SW480 (cell line): ENCODE measurements at places on chromosomes 5 and 9.

- peak; percentile 2 for DNase-seq
Observed at GRCh38 chr5:92641031-92641962, 939.7 kb downstream of the NR2F1-AS1 start.

GRCh38 chr5:172082180-172082579, 75.7 kb upstream of the FBXW11 start:
- DNase-seq: no peak

DNA sequence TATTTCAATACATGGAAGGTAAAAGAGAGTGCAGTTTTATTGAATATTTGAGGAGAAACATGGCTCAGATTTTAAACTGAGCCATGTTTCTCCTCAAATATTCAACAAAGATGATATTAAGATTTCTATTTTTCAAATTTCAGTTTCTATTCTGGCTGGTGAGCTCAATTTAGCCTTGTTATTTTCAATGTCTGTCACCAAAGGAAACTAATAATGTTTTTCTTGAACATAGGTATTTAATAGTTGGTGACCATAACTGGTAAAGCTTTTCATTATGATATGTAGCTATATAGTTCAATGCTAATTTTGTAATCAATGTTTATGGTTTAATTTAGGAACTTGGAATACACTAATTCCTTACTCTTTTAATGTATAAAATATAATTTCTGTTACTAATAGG, 177.4 kb downstream of the FER start:
- DNase-seq: no peak

- DNase-seq: no peak
Observed at GRCh38 chr5:15391704-15392397, 108.1 kb upstream of the FBXL7 start.

- no peak for DNase-seq
Observed at GRCh38 chr9:2599896-2600295, 21.7 kb upstream of the VLDLR start.

DNA sequence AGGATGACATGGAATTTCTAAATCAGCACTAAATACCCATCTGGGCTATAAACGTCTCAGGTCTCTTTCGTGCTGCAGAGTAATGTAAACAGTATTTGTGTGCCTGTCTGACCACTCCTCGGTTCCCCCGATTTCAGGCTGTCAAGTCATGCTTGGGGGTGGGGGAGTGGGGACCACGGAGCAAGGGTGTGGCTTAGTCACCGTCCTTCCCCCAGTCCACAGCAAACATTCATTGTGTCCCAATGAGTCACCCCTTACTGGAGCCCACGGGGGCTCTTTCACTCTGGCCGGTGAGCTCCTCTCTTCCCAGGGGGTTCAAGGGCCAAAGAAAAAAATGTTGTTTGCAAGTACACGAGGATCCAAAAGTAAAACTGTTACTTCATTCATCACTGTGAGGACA, 72.4 kb upstream of the ICE1 start:
- DNase-seq: peak; percentile 29

- no peak for DNase-seq
Observed at GRCh38 chr9:16343249-16344237, 526.9 kb downstream of the BNC2 start.

DNA sequence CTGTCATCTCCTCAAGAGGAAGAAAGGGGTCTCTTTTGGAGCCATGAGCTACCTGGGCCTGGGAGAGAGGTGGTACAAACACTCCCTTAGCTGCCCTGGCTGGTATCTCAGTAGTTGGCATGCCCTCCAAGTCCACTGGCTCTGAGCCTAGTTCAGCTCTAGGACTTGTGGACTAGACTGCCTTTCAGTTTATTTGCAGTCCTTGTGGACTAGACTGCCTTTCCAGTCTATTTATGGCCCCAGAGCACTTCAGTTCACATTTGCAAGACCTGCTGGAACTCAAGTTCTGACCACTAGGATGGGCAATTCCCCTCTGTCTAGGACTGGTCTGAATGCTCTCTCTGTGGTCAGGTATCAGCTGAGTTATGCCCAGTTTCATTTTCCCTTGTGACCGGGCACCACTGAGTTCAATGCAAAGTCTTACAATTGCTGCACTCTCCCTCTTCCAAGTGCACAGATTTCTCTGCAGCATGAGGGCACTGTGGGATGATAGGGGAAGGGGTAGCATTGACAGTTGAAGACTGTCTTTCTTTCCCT, 1019.0 kb downstream of the TAF11L14 start:
- DNase-seq: no peak

DNA sequence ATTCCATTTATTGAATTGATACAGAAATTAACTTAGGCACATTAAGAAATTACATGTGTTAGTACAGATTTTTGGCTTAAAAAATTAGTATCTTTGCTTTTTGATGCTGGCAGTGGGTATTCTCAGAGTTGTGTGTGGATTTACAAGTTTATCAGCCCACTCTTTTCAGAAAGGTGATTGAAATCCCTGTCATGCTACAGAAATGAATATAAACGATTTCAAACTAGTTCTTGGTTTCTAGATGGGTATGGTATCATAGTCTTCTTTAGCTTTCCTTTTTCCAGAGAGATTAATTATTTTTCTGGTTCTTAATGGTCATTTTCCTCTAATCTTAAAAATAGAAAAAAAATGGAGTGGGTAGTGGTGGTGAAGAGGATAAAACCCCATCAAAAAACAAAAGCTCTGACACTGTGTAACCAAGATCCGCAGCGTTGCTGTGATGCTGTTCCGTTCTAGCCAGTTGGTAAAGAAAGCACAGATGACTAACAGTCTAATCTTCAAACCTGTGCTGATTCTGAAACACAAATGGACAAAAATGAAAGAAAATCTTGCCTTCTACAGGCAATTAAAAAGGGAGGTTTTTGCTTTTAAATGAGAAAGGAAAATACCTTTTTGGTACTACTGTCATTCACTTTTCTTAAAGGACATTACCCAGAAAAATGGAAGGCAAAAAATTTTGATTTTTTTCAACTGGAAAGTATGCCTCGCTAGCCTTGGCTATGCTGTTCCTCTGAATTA, 5.2 kb downstream of the LRRTM2 start:
- DNase-seq: no peak

GRCh38 chr5:6395102-6395445, 16.7 kb upstream of the MED10 start:
- no peak for DNase-seq

- DNase-seq: no peak
Observed at GRCh38 chr5:88948746-88949600, 66.0 kb upstream of the MEF2C start.

DNA sequence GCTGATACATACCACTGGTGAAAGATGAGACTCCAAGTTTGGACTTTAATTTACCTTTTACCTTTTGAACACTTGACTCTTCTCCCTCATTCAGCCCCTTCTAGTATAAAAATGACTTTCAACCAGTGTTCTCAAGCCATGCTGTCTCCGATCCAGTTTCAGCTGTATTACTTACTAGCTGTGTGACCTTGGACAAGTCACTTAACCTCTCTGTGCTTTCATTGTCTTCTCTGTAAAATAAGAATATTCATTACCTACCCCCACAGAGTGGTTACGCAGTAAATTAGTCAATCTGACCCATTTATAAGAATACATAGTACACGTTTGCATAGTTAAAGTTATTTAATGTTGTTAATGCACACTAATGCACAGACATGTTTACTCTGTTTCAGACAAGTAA, 12.6 kb upstream of the CEMIP2 start:
- DNase-seq: no peak

DNA sequence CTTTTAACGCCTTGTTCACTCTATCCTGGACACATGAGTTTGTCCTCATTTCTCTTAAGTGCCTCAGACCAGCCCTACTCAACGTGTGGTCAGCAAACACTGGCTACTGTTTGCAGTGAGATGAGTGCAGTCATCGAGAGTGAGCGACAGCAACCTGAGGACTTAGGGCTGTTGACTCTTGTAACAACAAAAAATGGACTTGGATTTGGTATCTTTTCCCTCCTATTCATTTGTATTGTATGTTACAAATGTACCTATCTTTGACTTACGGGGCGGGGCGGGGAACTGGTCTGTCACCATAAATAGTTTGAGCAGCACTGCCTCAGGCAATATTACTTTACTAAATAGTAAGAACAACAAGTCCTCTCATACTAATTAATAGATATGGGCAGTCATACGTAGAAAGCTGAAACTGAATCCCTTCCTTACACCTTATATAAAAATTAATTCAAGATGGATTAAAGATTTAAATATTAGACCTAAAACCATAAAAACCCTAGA, 84.1 kb downstream of the TLE1 start:
- no peak for DNase-seq

DNA sequence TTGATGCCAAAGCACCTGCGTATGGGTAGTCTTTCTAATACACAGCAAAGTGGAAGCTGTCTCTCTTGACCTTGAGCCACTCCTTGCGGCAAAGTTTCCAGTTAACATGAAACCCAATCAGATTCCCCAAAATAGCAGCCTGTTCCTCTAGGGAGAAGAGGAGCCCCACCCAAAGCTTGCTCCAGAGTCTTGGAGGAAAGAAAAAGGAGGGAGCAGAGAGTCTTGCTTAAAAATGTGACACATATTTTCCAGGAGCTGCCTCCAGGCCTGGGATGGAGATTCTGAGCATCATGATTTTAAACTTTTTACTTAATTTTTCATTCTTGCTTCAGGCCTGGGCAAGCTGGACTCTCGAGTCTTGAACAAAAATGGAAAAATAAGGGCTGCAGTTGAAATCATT, 223.5 kb upstream of the TNC start:
- DNase-seq: no peak

DNA sequence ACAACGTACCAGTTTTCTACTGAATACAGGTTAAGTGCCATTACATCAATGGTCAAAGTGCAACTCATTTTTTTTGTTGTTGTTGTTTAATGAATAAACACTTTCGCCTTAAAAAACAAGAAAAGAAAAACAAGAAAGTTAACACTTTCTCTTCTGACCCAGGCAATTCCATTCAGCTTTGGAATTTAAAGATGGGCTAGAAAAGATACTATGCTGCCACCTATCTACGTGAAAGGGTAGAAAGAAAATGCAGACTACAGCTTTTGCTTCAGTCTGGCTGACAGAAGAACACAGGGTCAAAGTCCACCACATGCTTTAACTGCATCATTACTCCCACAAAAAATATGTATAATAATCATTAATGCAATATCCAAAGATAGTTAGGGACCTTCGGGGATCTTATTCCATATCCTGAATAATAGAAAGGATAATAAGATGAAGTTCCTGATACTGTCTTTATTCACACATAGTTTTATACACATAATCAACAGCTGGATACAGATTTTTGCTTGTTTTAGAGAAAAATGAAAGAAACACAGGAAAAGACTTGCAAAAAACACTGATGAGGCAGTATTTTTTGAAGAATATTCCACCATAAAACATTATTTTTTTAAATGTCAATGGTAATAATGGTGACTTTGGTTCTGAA, 40.4 kb downstream of the ZDHHC21 start:
- peak; percentile 36 for DNase-seq

DNA sequence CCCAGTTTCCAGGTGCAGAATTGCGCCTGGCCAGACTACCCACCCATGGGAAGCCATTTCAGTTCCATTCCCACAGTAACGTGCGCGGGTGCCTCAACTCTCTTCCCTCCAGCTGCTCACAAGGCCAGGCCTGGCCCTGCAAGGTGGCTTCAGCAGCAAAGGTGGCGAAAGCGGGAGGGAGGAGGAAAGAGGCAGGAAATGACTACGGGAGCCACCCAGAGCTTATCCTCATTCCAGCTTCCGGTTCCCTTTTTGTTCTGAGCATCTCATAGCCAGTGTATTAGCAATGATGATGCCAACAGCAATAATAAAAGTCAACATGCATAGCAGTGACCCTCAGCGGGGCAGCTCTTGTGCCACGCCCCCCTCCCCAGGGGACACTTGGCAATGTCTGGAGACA, 101.5 kb upstream of the BOD1 start:
- DNase-seq: no peak

- DNase-seq: no peak
Observed at GRCh38 chr9:120768886-120769285, 24.3 kb downstream of the FBXW2 start.

GRCh38 chr5:123710031-123710430, 198.1 kb downstream of the CSNK1G3 start:
- DNase-seq: no peak

GRCh38 chr5:158974775-158975174, 124.9 kb downstream of the EBF1 start:
- DNase-seq: no peak

- no peak for DNase-seq
Observed at GRCh38 chr5:139636207-139636792, 11.8 kb upstream of the CXXC5 start.

- no peak for DNase-seq
Observed at GRCh38 chr5:52269859-52270258, 517.9 kb upstream of the ITGA1 start.

DNA sequence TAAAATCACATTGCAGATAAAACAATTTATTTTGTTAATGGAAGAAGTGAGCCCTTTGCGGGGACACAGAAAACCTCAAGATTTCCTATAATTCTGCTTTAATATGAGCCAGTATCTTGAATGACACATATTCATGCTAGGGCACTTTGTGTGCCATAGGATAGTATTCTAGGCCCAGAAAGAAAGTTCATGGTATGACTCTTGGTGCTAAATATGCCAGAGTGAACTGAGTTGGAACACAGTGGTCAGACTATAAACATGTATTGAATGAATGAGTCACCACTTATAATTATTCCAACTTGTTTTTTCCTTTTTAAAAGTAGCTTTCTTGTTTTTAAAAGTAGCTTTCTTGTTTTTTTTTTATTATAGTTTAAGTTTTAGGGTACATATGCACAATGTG, 46.0 kb downstream of the ADAMTS19 start:
- DNase-seq: peak; percentile 8

DNA sequence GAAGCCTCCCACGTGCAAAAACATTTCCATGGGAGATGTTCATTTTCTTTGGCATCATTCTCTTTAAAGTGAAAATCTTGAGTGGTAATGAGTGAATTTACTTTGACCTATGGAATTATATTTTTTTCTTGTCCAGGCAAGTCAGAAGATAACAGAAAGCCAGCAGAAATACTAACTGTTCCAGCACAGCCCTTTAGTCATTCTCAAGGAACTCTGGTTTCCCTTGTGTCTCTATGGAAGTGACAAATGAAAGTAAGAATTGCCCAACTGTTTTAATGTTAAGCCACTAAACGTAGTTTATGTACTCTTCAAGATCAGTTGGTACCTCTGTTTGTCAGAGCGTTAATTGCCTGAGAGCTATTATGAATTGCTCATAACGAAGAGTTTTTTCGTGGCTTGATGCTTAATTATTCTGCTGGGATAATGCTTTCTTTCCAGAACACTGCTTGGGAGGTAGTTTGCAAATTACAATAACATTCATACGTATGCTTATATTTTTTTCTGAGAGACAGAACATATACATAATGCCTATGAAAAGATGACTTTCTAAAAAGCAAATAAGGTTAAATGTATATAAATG, 84.5 kb upstream of the CER1 start:
- no peak for DNase-seq

DNA sequence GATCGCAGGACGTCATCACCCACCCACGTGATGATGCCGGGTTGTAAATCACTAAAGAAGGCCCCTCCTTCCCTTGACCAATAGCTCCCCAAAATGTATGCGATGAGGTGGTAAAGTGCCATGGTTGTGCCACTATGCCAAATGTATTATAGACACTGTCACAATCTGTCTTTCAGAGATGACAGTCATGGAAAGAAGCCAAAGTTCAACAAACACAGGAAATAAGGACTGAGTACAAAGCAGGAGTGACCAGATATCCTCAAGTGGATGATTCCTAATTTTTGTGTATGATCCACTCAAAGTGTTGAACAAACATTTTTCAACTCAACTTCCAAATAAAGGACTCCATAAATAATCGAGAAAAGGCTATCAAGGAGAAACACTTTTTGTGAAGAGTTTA, 12.5 kb downstream of the GLIS3 start:
- DNase-seq: no peak
